ENCODE measurements at places on chromosomes 7 and 10.

GRCh38 chr7:155880721-155881120, 68.5 kb upstream of the SHH start:
- DNase-seq = no peak

DNA sequence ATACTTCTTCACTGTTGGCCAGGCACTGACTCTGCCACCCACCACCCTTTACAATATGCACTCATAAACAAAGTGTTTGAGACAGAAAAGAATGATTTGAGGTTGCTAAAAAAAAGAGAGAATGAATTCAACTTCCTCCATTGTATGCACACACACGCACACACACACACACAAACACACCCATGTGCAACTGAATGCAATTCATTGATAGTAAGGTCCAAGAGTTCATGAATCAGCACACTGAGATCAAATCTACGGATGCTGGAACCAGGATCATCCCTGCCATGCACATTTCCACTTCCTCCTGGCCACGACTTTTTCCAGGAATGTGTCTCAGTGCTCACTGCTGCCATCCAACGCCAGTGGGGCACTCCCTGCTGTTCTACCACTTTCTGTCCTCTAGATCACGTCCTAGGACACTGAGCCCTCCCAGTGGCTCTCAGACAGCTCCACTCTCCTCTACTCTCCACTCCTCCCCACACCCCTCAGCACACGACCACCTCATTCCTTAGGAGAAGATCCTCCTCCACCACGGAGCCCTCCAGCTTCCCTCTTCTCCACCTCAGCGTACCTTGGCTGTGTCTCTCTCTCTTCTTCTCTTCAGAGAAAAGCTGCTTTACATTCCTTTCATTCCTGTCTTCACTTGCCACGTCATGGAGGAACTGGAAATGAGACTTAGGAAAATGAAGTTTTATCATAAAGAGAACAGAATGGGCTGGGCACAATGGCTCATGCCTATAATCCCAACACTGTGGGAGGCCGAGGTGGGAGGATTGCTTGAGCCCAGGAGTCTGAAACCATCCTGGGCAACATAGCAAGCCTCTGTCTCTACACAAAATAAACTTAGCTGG, 12.0 kb upstream of the TMEM213 start:
- no peak for DNase-seq

DNA sequence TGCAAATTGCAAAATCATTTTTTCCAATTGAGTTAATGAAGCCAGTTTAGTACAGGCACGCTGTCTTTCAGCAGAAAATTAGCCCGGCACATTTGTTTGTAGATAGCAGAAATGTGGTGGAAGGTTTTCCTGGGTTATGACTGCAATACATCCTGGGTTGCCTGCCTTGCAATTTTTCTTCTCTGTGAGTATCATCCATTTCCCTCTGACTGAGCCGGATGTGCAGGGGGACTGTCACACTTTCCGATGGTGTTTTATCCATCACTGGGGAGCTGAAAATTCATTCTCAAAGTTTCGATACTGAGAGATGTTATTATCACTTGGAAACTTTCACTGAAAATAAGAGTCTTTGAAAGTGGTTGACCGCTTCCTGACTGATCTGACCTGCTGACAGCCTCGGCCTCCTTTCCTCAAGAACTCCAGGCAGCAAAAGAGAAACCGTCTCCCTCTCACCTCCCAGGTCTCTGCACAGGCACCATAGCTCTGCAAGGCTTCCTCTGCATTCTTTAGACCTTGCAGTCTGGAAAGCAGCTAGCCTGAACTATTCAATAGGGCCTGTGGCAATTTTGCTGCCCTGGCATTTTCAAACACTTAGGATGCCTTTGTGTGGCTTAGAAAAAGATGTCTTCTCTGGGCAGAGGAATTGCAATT, 320.8 kb upstream of the NRP1 start:
- DNase-seq = no peak

GRCh38 chr10:120715171-120715570, 136.0 kb upstream of the WDR11 start:
- DNase-seq = no peak

GRCh38 chr7:104192434-104192833, 15.4 kb downstream of the ORC5 start:
- no peak for DNase-seq

- DNase-seq = no peak
Measured at GRCh38 chr10:75236178-75236825, 545 bp upstream of the COMTD1 start.

DNA sequence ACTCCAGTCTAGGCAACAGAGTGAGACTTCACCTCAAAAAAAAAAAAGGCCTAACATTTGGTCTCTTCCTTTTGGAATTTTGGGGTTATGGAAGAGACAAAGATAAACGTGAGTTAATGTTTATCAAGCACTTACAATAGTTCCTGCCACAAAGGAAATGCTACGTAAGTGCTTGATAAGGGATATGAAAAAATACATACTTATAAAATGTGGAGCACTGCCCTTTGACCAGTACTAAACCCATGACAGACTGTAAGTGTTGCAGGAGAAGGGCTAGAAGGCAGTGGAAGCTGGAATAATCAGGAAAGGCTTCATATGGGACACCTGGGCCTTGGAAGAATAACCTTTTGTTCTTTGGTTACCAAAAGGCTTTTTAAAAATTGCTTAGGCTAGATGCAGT, 25.5 kb downstream of the TMEM248 start:
- no peak for DNase-seq

GRCh38 chr10:114915294-114915693, 22.7 kb upstream of the TRUB1 start:
- no peak for DNase-seq

DNA sequence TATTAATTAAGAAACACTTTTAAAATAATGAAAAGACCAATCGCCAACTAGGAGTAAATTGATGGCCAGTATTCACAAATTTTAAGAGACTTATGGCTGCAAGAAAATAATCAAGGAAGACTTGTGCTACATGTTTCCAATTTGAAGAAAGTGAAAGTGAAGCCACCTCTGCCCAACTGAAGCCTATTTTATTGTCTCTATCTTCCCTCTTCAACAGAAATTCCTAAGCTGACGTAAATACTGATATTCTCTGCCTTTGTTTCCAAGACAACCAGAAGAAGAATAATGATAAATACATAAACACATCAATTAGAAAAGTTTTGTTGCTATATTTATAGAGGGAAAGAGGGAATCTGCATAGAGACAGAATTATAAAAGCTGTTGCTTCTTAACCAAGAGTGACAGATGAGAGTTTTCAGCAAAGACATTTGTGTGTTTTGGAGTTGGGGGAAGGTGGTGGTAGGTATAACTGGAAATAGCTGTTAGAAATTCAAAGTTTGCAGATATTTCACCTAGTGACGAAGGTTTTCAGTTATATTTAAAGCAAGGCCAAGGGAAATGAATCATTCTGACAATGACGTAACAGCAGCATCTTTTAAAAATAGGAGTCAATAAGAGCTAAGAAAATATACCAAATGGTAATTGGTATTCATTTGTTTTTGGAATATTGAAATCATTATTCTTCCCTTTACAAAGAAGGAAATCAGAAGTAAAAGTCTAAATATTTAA, 576.6 kb upstream of the SORCS1 start:
- no peak for DNase-seq

DNA sequence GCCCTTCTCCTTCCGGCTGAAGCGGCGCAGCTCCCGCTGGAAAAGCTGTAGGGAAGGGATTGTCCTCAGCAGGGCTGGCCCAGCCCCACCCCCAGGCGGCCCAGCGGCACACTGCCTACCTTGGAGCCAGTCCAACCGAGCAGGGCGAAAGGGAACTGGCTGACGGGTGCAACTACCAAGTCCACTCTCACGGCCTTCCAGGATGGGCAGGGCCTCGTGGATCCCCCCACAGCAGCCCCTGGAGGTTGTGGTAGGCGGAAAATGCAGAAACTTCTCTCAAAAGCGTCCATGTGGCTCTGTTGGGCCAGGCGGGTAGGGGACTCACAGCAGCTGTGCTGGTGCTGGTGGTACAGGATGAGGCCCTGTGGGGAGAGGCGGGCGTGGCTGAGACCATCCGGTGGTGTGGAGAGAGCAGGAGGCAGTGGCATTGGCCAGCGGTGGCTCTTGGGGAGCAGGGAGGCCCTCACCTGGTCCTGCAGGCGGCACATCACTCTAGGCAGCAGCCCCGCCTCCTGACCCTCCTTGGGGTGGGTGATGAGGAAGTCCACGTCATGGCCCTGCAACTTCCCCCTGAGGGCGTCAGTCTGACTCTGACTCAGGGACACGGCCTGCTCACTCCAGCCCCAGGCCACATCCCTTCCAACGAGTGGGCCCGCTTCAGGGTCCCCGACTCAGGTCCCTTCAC, 8.4 kb upstream of the PGAM2 start:
- no peak for DNase-seq

DNA sequence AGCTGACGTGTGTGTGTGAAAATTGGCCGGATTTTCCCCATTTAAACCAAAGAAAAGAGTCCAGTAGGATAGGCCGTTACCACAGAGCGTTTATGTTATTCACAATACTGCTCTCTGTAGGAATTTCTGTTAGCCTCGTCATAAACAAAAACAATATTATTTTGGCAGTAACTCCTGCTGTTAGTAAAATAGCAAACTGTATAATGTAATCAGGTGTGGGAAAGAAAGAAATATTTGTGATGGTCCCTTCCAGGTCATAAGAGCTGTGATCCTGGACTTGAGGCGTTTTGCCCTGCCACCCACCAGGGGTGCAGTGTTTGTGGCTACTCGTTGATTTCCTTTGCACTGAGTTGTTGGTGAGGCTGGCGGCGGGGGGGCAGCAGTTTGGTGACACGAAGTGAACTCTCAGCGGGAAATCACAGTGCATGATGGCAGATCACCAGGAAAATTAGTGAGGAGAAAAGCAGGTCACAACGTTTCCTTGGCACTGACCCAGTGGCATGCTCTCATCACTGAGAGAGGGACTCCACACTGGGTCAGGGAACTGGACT, 2.8 kb downstream of the EEPD1 start:
- peak; percentile 58 for DNase-seq

DNA sequence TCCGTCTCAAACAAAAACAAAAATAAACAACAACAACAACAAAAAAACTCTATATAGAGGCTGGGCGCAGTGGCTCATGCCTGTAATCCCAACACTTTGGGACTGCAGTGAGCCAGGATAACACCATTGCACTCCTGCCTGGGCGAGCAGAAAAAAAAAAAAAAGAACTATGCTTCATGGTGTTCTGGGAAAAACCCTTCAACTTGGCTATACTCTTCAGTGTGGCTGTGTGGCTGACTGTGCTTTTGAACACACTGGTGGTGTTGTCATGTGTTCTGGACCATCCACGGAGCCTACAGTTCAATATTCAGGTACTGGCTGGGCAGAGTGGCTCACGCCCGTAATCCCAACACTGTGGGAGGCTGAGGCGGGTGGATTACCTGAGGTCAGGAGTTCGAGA, 26.5 kb downstream of the SNX8 start:
- DNase-seq = no peak

DNA sequence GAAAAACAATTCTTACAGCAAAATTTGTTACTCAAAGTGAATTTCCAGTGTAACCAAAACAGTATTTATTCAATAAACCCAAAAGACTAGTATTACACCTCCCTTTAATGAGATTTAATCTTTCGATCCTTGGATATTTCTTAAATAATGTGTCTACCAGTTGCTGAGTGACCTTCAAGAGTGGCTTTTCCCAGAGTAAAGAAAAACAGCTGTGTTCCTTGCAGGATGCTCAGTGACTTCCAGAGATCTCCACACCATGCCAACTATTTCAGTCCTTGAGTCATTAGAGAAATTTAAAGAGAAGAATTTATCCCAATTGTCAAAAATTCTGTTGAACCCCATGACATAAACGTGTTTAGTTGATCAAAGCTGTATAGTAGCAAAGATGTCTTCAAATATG, 44.0 kb downstream of the IMMP2L start:
- DNase-seq = no peak

GRCh38 chr10:114575417-114576131, 82.5 kb downstream of the ABLIM1 start:
- DNase-seq = no peak

DNA sequence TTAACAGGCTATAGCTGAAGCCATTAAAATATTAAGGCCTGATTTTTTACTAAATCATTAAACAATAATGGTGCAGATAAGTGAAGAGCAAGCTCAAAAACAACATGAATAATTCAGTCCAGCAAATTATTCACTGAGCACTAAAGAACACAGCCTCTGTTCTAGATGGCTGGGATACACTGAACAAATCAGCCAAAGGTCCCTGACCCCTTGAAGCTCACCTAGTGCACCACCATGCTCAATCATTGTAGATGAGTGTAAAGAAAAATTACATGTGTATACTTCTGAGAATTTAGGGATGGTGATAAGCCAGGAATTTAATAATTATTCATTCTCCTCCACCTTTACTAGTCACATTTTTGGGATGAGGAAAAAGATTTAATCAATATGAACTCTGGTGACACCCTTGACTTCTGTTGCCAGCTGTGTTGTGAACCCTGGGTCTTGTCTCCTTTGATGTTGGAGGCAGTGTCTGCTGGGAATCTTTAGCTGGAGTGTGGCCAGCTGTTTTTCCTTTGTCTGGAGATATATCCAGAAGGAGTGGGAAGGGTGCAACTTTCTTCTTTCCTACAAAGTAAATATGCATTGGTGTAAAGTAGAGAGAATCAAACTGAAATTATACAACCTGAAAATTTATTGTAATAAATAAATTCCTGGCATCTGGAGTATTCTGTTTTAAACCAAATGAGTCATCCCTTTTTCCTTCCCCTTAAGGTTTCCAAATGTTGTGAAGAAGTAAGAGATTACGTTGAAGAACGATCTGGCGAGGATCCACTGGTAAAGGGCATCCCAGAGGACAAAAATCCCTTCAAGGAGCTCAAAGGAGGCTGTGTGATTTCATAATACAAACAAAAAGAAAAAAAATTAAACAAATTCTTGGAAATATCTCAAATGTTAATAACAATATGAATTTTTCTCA, 4.0 kb downstream of the GNGT1 start:
- no peak for DNase-seq

DNA sequence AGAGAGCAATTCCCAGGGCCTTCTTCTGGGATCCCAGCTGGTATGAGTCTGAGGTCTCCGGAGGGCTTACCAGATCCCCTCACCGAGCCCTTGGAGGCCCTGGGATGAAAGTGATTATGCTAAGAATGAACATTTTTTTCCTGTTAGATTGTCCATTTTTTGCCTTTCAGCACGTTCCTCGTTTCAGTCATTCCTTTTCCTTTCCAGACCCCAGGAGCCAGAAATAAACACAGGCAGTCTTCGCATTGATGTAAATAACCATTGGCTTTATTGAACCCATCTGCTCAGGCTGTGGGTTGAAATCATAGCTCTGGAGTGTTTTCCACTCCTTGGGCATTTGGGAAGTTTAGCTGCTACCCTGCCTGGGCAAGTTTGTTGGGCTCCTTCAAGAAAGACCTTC, 320.9 kb upstream of the AUTS2 start:
- no peak for DNase-seq

GRCh38 chr7:16619979-16620408, 25.6 kb downstream of the ANKMY2 start:
- no peak for DNase-seq

DNA sequence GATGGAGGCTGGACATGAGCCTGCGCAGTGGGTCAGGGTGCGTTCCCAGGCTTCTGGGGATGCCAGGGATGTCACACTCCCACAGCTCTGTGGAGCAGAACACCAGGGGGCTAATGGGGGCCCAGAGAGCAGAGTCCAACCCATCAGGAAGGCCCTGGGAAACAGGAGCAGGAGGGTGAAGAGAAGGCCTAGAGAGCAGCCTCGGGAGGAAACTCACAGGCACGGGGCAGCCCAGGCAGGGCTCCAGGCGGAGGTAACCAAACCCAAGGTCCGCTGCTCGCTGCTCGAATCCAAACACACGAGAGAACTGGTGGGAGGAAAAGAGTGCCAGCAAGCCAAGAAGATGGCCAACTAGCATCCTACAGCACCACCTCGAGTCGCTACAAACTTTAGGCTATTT, 130.7 kb upstream of the LANCL2 start:
- no peak for DNase-seq
